Aorta (tissue), 5 donors: ENCODE measurements at places on chromosomes 5 and 9. TPM values are rescaled to one million over a fixed set of nuclear protein-coding genes. Genes with fewer than 3 reads are reported as not detected.

DNA sequence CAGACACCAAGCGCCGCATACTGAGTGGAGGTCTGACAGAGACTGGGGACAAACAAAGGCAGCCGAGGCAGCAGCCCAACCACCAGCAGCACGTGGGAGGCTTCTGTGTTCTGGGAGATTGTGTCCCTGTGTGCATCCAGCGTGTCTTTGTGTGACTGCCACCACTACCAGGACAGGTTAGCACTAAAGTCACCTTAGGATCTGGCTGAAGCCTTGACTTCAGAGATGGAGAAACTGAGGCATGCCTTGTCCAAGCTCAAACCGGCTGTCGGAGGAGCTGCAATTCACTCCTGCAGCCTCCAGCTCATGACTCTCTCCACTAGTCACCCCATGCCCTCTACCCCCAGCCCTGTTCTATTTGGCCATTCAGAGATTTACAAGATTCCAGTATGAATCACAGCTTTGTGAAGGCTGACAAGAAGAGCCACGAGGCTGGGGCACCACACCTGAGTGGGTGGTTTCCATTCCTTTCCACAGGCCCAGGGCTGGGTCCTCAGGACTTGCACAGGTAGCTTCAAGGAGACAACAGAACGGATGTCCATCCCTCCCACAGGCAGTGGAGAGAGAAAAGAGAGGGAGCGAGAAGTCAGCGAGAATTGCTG is 69.3 kb downstream of the SHB start:
- H3K27ac ChIP-seq: no peak overlapping the region
- no peaks in the 10 kb centered on the region for H3K4me1 ChIP-seq
- H3K27me3 ChIP-seq: no peaks in the 10 kb centered on the region
- no peak overlapping the region for H3K4me3 ChIP-seq

GRCh38 chr5:142929587-142929986 is 159.4 kb downstream of the ARHGAP26 start:
- H3K36me3 ChIP-seq: peaks cover 6% of the 10 kb centered on the region
- H3K27me3 ChIP-seq: no peaks in the 10 kb centered on the region
- no peak for DNase-seq
- no peak overlapping the region for H3K27ac ChIP-seq
- peaks cover 2% of the 10 kb centered on the region for H3K4me1 ChIP-seq

DNA sequence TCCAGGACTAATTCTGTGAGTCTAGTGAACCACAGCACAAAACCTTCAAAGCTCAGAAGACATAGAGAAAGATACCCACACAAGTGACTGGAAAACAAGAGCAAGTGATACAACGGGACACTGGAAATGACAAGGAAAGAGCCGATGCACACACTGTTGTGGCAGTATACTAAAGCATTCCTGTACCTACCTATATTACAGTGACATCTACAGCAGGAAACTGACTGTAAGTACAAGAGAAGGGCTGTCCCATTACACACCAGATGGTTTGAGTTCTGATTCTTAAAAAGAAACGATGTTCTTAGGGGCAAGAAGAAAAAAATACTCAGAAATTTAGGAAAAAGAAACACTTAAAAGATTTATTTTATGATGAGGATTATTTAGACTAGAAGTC is 18.5 kb downstream of the TMEM245 start:
- H3K27me3 ChIP-seq: no peaks in the 10 kb centered on the region
- H3K4me3 ChIP-seq: no peak overlapping the region
- no peaks in the 10 kb centered on the region for H3K36me3 ChIP-seq
- DNase-seq: no peak
- peaks cover 5% of the 10 kb centered on the region for H3K4me1 ChIP-seq

The CBY3 gene
- not detected for total RNA-seq

DNA sequence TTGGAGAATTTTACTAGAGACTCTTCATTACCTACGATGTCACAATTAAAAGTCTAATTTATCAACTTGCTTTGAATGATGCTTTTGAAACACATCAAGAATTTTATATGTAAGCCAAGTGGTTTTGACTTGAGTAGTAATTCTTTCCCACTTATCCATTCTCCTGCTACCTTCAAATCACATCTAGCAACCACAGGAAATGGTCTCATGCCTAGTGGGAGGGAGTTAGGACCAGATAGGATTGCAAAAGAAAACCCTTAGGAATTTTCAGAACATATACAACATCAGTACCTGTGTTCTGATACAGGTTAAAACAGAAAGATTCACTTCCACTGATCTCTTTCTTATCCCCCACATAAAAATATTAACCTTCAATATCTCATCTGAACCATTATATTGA is 260.4 kb downstream of the CWC27 start:
- no peaks in the 10 kb centered on the region for H3K36me3 ChIP-seq
- no peak overlapping the region for H3K4me3 ChIP-seq
- no peaks in the 10 kb centered on the region for H3K27me3 ChIP-seq
- H3K27ac ChIP-seq: no peak overlapping the region
- no peaks in the 10 kb centered on the region for H3K4me1 ChIP-seq
- DNase-seq: no peak

DNA sequence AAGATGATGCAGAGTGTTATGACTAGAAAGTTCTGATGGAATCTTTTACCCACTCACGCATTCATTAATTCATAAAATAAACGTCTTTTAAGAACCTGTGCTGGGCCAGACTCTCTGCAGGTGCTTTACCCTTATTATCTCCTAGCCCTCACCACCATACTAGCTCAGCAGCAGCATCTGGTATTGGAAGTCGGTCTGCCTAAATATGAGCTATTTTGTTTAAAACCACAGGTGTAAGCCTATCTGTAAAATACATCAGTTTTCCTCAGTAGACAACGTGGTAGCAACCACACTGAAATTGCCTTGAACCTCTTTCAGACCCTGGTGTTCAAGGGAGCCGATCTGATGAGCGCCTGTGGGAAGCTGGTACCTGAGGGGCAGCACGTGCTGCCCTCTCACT is 69.4 kb downstream of the PPIC start:
- H3K27ac ChIP-seq: no peak overlapping the region
- H3K4me1 ChIP-seq: no peaks in the 10 kb centered on the region
- H3K36me3 ChIP-seq: no peaks in the 10 kb centered on the region
- H3K4me3 ChIP-seq: no peak overlapping the region
- H3K27me3 ChIP-seq: no peaks in the 10 kb centered on the region

GRCh38 chr9:18482371-18482770 is 8.4 kb downstream of the ADAMTSL1 start:
- H3K36me3 ChIP-seq: no peaks in the 10 kb centered on the region
- DNase-seq: no peak
- no peaks in the 10 kb centered on the region for H3K27me3 ChIP-seq
- no peak overlapping the region for H3K4me3 ChIP-seq
- no peak overlapping the region for H3K27ac ChIP-seq

- H3K27me3 ChIP-seq: no peaks in the 10 kb centered on the region
- no peak overlapping the region for H3K27ac ChIP-seq
- peaks cover 2% of the 10 kb centered on the region for H3K4me1 ChIP-seq
- no peak overlapping the region for H3K4me3 ChIP-seq
- no peaks in the 10 kb centered on the region for H3K36me3 ChIP-seq
These were observed 410.2 kb upstream of the SLC30A5 start for GRCh38 chr5:68683632-68684036.

The ROPN1L gene
- not detected for total RNA-seq

DNA sequence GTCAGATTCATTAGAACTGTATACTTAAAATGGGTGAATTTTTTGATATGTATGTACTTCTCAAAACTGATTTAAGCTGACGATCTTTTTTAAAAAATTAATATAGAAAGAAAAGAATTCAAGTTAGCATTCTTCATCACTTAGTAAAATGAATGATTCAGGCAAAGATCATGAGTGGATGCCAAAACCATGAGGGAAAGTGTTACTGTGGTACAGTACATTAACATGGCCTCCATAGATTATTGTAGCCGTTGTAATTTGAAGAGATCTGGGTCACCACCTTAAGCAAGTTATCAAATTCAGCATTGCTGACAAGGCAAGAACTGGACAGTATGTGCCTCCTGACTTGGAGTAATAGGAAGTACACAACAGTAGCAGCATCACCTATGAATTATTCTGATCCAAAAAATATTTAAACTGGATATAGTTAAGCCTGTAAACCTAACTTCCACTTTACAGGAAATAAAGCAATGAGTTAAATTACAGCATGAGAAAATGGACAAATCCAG is 29.7 kb downstream of the C9orf85 start:
- peaks cover 6% of the 10 kb centered on the region for H3K4me1 ChIP-seq
- H3K4me3 ChIP-seq: no peak overlapping the region
- H3K27me3 ChIP-seq: no peaks in the 10 kb centered on the region
- DNase-seq: no peak
- H3K36me3 ChIP-seq: no peaks in the 10 kb centered on the region
- no peak overlapping the region for H3K27ac ChIP-seq

DNA sequence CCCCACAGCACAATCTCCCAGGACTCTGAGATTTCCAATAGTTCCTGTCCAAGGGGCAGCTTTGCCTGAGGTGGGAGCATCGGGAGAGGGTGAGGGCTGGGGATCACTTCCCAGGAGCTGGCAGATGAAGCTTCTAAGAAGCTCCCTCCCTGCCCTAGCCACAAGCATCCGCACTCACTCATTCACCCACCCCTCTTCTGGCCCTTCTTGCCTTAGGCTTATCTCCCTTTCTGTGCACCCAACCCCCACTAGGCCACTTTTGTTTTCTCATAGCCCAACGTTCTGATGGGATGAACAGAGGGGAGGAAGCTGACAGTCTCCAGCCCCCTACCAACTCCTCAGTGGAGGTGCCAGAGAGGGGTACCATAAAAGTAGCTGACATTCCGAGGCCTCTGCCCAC is 3.7 kb upstream of the PCDH1 start:
- H3K4me3 ChIP-seq: no peak overlapping the region
- no peaks in the 10 kb centered on the region for H3K4me1 ChIP-seq
- DNase-seq: no peak
- H3K36me3 ChIP-seq: no peaks in the 10 kb centered on the region
- H3K27ac ChIP-seq: no peak overlapping the region

GRCh38 chr5:133006653-133007052 is 19.7 kb downstream of the ZCCHC10 start:
- no peaks in the 10 kb centered on the region for H3K27me3 ChIP-seq
- no peaks in the 10 kb centered on the region for H3K36me3 ChIP-seq
- H3K4me3 ChIP-seq: no peak overlapping the region
- DNase-seq: no peak

- no peak for DNase-seq
- no peak overlapping the region for H3K27ac ChIP-seq
- H3K36me3 ChIP-seq: no peaks in the 10 kb centered on the region
- H3K4me3 ChIP-seq: no peak overlapping the region
These were observed 158.3 kb upstream of the CCDC152 start for GRCh38 chr5:42598311-42598710.

- H3K27me3 ChIP-seq: no peaks in the 10 kb centered on the region
- no peaks in the 10 kb centered on the region for H3K4me1 ChIP-seq
- no peak overlapping the region for H3K4me3 ChIP-seq
- H3K36me3 ChIP-seq: no peaks in the 10 kb centered on the region
These were observed 82.4 kb downstream of the ARHGAP26 start for GRCh38 chr5:142852416-142853198.

The EDIL3 gene
- total RNA-seq: 205 TPM

The ECSCR gene
- total RNA-seq: 33.2 TPM

- H3K4me1 ChIP-seq: no peaks in the 10 kb centered on the region
- no peak overlapping the region for H3K27ac ChIP-seq
- peak overlapping the region; percentile 91 for H3K4me3 ChIP-seq
- no peaks in the 10 kb centered on the region for H3K27me3 ChIP-seq
These were observed 722 bp downstream of the CDC42SE2 start for GRCh38 chr5:131264451-131265099.

DNA sequence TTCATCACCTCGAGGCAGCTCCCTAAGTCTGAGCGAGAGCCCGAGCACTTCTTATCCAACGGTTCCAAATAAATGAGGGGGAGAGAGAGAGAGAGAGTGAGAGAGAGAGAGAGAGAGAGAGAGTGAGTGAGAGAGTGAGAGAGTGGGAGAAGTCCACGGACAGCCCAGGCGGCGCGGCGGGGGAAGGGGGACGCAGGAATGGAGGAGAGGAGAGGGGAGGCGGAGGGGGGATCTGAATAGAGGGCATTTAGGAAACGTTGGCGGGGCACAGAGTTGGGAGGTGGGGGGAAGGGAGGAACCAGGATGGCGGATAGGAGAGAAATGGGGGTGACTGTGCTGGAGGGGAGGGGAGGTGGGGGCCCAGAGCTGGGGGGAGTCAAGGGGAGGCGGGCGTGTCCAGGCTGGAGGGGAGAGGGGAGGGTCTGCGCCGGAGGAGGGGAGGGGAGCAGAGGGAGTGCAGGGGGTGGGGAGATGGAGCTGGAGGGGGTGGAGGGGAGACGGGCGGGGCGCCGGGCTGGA is 398 bp upstream of the BASP1 start:
- DNase-seq: peak; percentile 74
- H3K36me3 ChIP-seq: no peaks in the 10 kb centered on the region
- H3K27me3 ChIP-seq: no peaks in the 10 kb centered on the region

The NCS1 gene
- total RNA-seq: 72.1 TPM

GRCh38 chr5:6355294-6355693 is 23.1 kb downstream of the MED10 start:
- no peak overlapping the region for H3K4me3 ChIP-seq
- no peaks in the 10 kb centered on the region for H3K36me3 ChIP-seq
- no peak for DNase-seq
- no peaks in the 10 kb centered on the region for H3K27me3 ChIP-seq

DNA sequence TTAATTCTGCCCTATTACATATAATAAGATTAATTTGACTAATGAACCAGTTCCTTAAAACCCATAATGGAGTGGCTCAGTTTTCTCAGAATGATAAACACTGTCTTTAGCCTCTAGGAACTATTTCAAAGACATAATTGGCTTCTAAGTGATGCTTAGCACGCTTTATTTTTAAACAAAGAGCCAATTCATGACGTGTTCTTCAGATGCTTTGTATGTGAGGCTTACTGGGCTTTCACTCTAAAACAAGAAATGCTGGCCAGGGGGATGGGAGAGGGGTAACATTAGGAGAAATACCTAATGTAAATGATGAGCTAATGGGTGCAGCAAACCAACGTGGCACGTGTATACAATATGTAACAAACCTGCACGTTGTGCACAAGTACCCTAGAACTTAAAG is 7.6 kb upstream of the SFXN1 start:
- H3K27me3 ChIP-seq: no peaks in the 10 kb centered on the region
- no peaks in the 10 kb centered on the region for H3K4me1 ChIP-seq
- H3K4me3 ChIP-seq: no peak overlapping the region
- H3K27ac ChIP-seq: no peak overlapping the region
- H3K36me3 ChIP-seq: no peaks in the 10 kb centered on the region

DNA sequence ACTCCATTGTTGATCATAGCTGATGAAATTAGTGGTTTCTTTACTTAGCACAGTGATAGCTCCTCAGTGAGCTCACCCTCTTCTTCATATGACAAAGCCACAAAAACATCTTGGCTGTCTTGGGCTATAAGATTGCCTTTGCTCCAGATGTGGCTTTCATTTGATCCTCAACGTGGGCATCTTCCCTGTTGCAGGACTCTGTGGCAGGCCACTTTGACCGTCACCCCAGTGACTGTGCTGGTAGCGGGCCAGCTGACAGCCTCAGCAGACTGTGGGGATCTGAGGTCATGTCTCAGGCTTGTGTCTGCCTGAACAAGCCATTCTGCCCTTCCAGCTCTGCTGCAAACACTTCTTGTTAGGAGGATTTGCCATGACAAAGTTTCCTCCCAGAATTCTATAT is 422.2 kb downstream of the NR2F1-AS1 start:
- no peak overlapping the region for H3K4me3 ChIP-seq
- no peak overlapping the region for H3K27ac ChIP-seq
- no peaks in the 10 kb centered on the region for H3K36me3 ChIP-seq
- no peaks in the 10 kb centered on the region for H3K27me3 ChIP-seq

The PTGER4 gene
- total RNA-seq: 18.2 TPM
